ENCODE measurements at places on chromosomes 6 and 20.

GRCh38 chr6:43800746-43801494 is 30.9 kb downstream of the VEGFA start:
- DNase-seq, result no peak

- no peak for DNase-seq
Observed at GRCh38 chr20:50387996-50388332, 122.2 kb upstream of the PTPN1 start.

DNA sequence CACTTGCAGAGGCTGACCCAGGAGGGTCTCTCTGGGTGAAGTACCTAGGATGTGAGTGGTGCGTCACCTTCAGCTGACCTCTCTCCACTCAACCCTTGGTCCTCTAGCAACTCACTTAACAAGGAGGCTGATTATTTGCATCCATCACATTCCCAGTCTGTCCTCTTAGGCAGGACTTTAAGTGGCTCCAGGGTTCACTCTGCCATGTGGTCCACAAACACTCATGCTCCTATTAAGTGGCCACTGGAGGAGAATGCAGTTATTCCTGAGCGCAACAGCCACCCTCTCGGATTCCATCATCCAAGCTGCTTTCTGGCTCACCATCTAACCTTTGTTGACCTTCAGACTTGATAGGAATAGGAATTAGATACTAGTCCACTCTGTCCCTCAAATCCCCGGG is 61.1 kb upstream of the SCAF8 start:
- DNase-seq, result no peak

- DNase-seq, result no peak
Observed at GRCh38 chr6:14489445-14489844, 371.9 kb downstream of the CD83 start.

- no peak for DNase-seq
Observed at GRCh38 chr6:148109732-148110131, 232.9 kb upstream of the SASH1 start.
